Activated T-helper 1 cell treated with anti-CD3 and anti-CD28 coated beads, Interleukin-12 subunit alpha, Interleukin-12 subunit beta, Interleukin-2, Interleukin-4 antibody, amounts not matched to agents 30 ng/mL and 10 ng/mL and 1 ng/mL, durations not matched to agents 14 hours and 24 hours and 36 hours (primary cell): ENCODE measurements at places on chromosomes 16 and 17. TPM values are rescaled to one million over a fixed set of nuclear protein-coding genes. Genes with fewer than 3 reads are reported as not detected.

The PRAC2 gene
- not detected in 2 replicates for total RNA-seq

The CCL3 gene
- total RNA-seq, result 1,244 and 1,261 TPM in 2 replicates

The TBC1D3G gene
- total RNA-seq, result not detected in 2 replicates

The ASGR2 gene
- total RNA-seq, result not detected in 2 replicates

The MIEN1 gene
- total RNA-seq, result 33.3 and 37.1 TPM in 2 replicates

The CD300E gene
- not detected in 2 replicates for total RNA-seq

The FBXW10B gene
- total RNA-seq, result 1.0 and 1.5 TPM in 2 replicates

The UTS2R gene
- total RNA-seq, result 0.20 TPM in 1 of 2 replicates, not detected in the other

The G6PC1 gene
- not detected in 2 replicates for total RNA-seq

The MRC2 gene
- total RNA-seq, result 1.6 TPM in 2 replicates

The ZSCAN10 gene
- 0.07 TPM in 1 of 2 replicates, not detected in the other for total RNA-seq

The NME1 gene
- total RNA-seq, result 413 and 424 TPM in 2 replicates

GRCh38 chr17:39871801-39872200 is 3.8 kb downstream of the ZPBP2 start:
- H3K27ac ChIP-seq, result no peak overlapping the region
- peaks cover 3% of the 10 kb centered on the region for H3K36me3 ChIP-seq
- H3K4me3 ChIP-seq, result no peak overlapping the region

DNA sequence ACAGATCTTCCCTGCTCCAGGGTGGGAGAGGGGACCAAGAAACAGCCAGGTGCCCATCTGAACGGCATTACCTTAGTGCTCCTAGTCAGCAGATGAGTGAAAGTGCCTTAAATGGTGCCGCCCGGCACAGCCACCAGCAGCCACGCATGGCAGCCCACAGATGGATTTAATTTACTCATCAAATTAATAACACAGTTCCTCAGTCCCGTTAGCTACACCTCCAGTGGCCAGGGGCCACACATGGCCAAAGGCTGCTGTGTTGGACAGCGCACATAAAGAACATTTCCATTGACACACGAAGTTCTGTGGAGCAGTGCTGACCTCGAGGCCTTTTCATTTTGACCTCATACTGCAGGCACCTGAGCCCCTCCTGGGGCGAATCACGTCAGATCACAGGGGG is 166.3 kb downstream of the CMIP start:
- no peak for DNase-seq
- peaks cover 1% of the 10 kb centered on the region for H3K36me3 ChIP-seq
- no peaks in the 10 kb centered on the region for H3K4me1 ChIP-seq
- H3K27me3 ChIP-seq, result no peaks in the 10 kb centered on the region

DNA sequence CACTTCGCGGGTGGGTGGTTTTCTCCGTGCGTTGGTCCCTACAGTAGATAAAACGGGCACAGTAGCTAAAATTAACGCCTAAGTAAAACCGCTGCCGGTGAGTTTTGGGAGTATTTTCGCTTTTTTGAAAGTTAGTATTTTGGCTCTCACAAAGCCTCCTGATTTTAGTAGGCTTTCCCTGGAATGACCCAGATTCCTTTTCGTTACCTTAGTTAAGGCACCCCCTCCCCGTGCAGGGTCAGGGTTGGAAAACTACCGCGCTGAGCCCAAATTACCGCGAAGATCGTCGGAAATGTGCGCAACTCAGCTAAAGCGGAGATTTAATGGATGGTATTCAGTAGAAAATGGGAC is 28.3 kb upstream of the ST6GALNAC1 start:
- H3K27ac ChIP-seq, result peak overlapping the region; percentile 90
- H3K4me1 ChIP-seq, result peaks cover 30% of the 10 kb centered on the region
- no peaks in the 10 kb centered on the region for H3K36me3 ChIP-seq
- peak overlapping the region; percentile 93 for H3K4me3 ChIP-seq

DNA sequence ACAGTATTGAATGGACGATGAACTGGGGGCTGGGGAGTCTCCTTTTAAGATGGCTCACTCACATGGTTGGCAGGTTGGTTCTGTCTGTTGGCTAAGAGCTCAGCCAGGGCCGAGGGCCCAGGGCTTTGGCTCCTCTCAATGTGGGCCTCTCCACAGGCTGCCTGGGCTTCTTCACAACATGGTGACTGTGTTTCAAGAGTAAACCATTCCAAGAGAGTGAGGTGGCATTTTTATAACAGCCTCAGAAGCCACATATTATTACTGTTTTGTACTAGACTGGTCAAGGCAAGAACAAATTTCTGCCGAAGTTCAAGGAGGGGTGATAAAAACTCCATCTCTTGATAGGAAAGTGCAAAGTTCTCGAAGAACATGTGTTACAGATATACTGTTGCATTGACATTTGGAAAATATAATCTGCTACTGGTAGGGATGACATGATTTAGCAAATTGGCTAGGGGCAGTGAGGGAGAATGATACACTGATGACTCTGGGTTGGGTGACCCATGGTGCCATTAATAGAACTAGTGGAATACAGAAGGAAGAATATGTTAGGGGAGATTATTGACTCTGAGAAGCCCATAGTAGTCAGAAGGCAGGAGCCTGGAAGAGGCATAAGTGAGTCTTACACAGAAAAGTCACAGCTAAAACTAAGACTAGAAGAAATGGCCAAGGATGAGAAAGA is 13.7 kb downstream of the KRABD2 start:
- H3K27me3 ChIP-seq, result peaks cover 5% of the 10 kb centered on the region
- H3K4me1 ChIP-seq, result peaks cover 5% of the 10 kb centered on the region
- no peak for DNase-seq
- H3K36me3 ChIP-seq, result no peaks in the 10 kb centered on the region

DNA sequence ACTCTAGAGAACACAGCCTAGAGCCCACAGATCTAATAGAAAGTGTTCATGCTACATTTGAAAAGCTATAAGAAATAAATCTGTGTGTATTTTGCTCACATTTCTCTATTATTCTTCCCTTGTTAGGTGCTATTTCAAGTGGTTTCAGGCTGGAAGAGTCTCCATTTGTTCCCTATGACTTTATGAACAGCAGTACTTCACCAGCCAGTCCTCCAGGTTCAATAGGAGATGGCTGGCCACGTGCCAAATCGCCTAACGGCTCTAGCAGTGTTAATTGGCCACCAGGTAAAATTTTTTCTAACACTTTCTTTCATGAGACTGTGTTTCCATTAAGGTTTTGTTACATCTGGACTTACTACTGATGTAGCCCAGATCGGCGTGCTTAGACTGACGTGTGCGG is 30.7 kb upstream of the SLC5A11 start:
- no peaks in the 10 kb centered on the region for H3K27me3 ChIP-seq
- DNase-seq, result no peak
- H3K27ac ChIP-seq, result no peak overlapping the region
- no peaks in the 10 kb centered on the region for H3K4me1 ChIP-seq
- H3K36me3 ChIP-seq, result peaks cover 53% of the 10 kb centered on the region
- no peak overlapping the region for H3K4me3 ChIP-seq

GRCh38 chr16:24700549-24701392 is 28.7 kb upstream of the TNRC6A start:
- H3K27ac ChIP-seq, result no peak overlapping the region
- no peak overlapping the region for H3K4me3 ChIP-seq
- no peaks in the 10 kb centered on the region for H3K4me1 ChIP-seq
- no peaks in the 10 kb centered on the region for H3K27me3 ChIP-seq

- H3K36me3 ChIP-seq, result peaks cover 43% of the 10 kb centered on the region
- peak overlapping the region; percentile 94 for H3K27ac ChIP-seq
- H3K4me1 ChIP-seq, result peaks cover 28% of the 10 kb centered on the region
- peak; percentile 41 for DNase-seq
- no peaks in the 10 kb centered on the region for H3K27me3 ChIP-seq
Observed at GRCh38 chr17:81511804-81512561, 616 bp downstream of the ACTG1 start.

GRCh38 chr16:48511071-48511540 is 98.9 kb downstream of the N4BP1 start:
- H3K27me3 ChIP-seq, result peaks cover 8% of the 10 kb centered on the region
- no peaks in the 10 kb centered on the region for H3K4me1 ChIP-seq
- H3K27ac ChIP-seq, result no peak overlapping the region
- H3K36me3 ChIP-seq, result no peaks in the 10 kb centered on the region
- H3K4me3 ChIP-seq, result no peak overlapping the region
- DNase-seq, result no peak

DNA sequence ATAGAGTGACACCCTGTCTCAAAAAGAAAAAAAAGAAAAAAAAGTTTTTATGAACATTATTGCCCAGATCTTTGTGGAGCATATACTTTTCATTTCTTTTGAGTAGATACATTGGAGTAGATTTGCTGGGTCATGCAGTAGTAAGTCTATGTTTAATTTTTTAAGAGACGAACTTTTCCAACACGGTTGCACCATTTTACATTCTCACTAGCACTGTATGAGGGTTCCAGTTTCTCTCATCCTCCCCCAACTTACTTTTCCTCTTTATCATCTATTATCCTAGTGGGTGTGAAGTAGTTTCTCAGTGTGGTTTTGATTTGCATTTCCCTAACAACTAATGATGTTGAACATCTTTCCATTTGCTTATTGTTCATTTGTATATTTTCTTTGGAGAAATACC is 10.5 kb downstream of the RPS6KB1 start:
- DNase-seq, result no peak
- no peak overlapping the region for H3K4me3 ChIP-seq
- H3K4me1 ChIP-seq, result peaks cover 12% of the 10 kb centered on the region
- peak overlapping the region; percentile 10 for H3K27ac ChIP-seq

- H3K27me3 ChIP-seq, result peaks cover 7% of the 10 kb centered on the region
- no peaks in the 10 kb centered on the region for H3K4me1 ChIP-seq
- H3K27ac ChIP-seq, result no peak overlapping the region
- no peak for DNase-seq
- H3K4me3 ChIP-seq, result no peak overlapping the region
Observed at GRCh38 chr17:81332914-81333528, 37.9 kb upstream of the SLC38A10 start.

DNA sequence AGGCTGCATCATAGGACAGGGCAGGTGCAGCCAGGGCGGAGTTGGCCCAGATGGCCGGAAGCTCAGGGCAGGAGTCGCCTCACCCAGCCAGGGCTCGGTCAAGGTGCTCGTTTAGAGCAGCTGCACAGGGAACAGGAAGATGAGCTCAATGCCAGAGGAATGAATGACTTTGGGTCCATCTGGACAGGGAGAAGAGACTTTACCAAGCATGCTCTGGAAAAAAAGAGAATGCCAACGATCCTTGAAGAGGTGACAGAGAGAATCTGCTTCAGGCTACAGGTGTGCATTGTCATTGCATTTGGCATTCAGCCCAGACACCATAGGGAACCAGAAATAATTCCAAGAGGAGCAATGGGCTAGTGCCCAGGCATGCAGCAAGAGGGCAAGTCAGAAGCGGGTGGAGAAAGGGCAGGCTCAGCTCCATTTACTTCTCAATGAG is 6.7 kb upstream of the MPP3 start:
- DNase-seq, result no peak
- H3K4me3 ChIP-seq, result no peak overlapping the region
- peaks cover 22% of the 10 kb centered on the region for H3K27me3 ChIP-seq
- H3K36me3 ChIP-seq, result no peaks in the 10 kb centered on the region

DNA sequence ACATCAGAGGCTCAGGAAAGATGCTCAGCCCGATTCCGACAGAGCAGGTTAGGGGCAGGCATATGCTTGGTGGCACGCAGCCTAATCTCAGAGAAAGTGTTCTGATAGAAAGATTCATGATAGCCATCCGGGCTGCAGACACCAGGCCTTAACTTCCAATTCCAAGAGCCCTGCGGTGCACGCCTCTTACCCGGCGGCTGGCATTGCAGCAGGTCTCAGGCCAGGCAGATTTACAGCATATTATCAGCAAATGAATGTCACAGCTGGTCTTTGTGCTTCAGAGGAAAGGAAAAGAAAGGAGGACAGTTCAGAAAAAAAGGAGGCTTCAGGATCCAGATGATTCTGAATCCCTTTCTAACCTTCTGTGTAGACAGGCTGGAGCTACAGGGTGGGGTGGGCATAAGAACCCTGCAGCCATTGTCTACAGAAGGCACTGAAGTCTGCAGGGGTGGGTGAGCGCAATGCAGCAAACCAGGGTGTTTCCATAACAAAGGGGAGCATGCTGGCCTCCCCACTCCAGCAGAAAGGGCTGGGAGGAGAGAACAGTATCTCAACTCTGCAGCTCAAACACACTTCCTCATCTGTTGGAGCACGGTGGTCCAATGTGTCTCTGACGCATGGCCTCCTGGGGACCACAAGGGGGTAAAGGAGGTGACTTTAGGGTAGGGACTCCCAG is 277.4 kb upstream of the XYLT1 start:
- no peaks in the 10 kb centered on the region for H3K27me3 ChIP-seq
- no peak overlapping the region for H3K27ac ChIP-seq
- H3K4me3 ChIP-seq, result no peak overlapping the region
- no peaks in the 10 kb centered on the region for H3K4me1 ChIP-seq

GRCh38 chr16:51408357-51408756 is 257.3 kb upstream of the SALL1 start:
- no peak overlapping the region for H3K4me3 ChIP-seq
- no peak for DNase-seq
- no peaks in the 10 kb centered on the region for H3K36me3 ChIP-seq

DNA sequence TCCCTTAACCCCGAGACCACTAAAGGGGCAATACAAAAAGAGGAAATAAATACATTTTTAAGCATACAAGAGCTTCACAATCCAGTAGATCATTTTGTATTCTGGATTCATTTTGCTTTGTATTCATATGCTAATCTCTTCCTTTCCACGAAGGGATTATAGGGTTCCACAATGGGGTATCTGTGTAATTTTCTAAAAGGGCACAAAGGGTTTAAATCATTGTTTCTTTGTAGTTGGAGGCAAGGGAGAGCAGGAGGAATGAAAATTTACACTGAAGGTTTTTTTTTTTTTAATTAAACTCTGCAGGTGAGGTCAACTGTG is 592 bp upstream of the NUFIP2 start:
- peak overlapping the region; percentile 100 for H3K4me3 ChIP-seq
- peaks cover 3% of the 10 kb centered on the region for H3K27me3 ChIP-seq
- H3K27ac ChIP-seq, result peak overlapping the region; percentile 99
- peaks cover 39% of the 10 kb centered on the region for H3K4me1 ChIP-seq
- H3K36me3 ChIP-seq, result peaks cover 20% of the 10 kb centered on the region

- H3K4me3 ChIP-seq, result no peak overlapping the region
- H3K27ac ChIP-seq, result no peak overlapping the region
- peaks cover 15% of the 10 kb centered on the region for H3K4me1 ChIP-seq
- H3K27me3 ChIP-seq, result peaks cover 8% of the 10 kb centered on the region
- no peak for DNase-seq
Observed at GRCh38 chr17:77867308-77867781, 91.2 kb upstream of the TNRC6C start.

- H3K27me3 ChIP-seq, result no peaks in the 10 kb centered on the region
- no peak overlapping the region for H3K27ac ChIP-seq
- no peak overlapping the region for H3K4me3 ChIP-seq
- no peak for DNase-seq
- H3K36me3 ChIP-seq, result peaks cover 13% of the 10 kb centered on the region
- peaks cover 74% of the 10 kb centered on the region for H3K4me1 ChIP-seq
Observed at GRCh38 chr16:53515259-53515658, 12.2 kb upstream of the AKTIP start.

GRCh38 chr17:697682-698081 is 17.0 kb downstream of the VPS53 start:
- no peak overlapping the region for H3K27ac ChIP-seq
- H3K4me3 ChIP-seq, result no peak overlapping the region
- H3K4me1 ChIP-seq, result no peaks in the 10 kb centered on the region
- peaks cover 26% of the 10 kb centered on the region for H3K36me3 ChIP-seq
- no peaks in the 10 kb centered on the region for H3K27me3 ChIP-seq

GRCh38 chr16:79784007-79784406 is 183.5 kb upstream of the MAF start:
- DNase-seq, result no peak
- H3K36me3 ChIP-seq, result no peaks in the 10 kb centered on the region
- peaks cover 6% of the 10 kb centered on the region for H3K27me3 ChIP-seq
- no peak overlapping the region for H3K27ac ChIP-seq

- H3K27me3 ChIP-seq, result no peaks in the 10 kb centered on the region
- H3K4me1 ChIP-seq, result peaks cover 16% of the 10 kb centered on the region
- no peak for DNase-seq
- no peak overlapping the region for H3K27ac ChIP-seq
- H3K4me3 ChIP-seq, result no peak overlapping the region
- H3K36me3 ChIP-seq, result peaks cover 4% of the 10 kb centered on the region
Observed at GRCh38 chr17:16474012-16474725, 17.8 kb downstream of the LRRC75A start.
